ENCODE measurements at places on chromosomes 16 and 17.

DNA sequence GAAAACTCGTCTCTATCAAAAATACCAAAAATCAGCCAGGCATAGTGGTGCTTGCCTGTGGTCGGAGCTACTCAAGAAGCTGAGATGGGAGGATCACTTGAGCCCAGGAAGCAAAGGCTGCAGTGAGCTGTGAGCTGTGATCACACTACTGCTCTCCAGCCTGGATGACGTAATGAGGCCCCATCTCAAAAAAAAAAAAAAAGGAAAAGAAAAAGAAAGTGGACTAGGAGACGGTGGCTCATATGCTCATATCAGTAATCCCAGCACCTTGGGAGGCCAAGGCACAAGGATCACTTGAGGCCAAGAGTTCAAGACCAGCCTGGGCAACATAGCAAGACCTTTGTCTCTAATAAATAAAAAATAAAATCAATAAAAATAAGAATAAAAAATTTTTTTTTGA, 8.8 kb upstream of the SUMO2 start:
- peak; percentile 49 for DNase-seq

- DNase-seq = no peak
Observed at GRCh38 chr16:3623642-3624041, 12.2 kb upstream of the SLX4 start.

GRCh38 chr17:36728030-36728991, 126.9 kb downstream of the MRM1 start:
- DNase-seq = no peak

DNA sequence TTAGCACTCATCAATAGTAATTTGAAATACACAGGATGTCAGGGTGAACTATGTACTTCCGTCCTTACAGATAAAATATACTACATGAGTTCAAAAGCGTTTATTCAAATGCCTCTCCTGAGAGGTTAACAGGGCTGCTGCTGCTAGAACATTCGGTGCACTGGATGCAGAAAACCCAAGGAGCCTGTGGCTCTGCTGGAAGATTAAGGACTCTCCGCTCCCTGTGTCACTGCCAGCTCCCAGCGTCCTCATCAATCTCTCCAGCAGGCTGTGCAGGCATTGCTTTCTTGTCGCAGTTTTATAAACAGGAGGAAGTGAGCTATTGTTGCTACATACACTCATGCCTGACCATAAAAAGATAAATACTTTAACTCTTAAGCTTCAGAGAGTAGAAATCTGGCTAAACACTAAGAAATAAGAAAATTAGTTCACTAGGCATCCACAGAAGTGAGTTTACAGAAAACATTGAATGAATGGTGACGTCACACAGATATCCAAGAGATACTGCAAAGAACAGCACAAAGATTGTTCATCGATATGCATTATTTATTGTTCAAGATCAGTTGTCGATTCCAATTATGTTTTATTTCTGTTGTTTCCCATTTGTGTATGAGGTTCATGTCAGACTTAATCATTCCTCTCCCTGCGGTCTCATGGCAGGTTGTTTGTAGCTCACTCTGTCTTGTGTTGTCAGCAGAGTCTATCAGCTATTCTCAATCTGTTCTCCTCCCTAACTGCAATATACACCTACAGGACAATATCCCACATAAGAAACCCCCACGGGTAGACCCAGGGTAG, 127.9 kb upstream of the MON1B start:
- no peak for DNase-seq

- peak; percentile 65 for DNase-seq
Observed at GRCh38 chr16:51166541-51166940, 15.5 kb upstream of the SALL1 start.

GRCh38 chr16:87064731-87065445, 252.3 kb downstream of the C16orf95 start:
- no peak for DNase-seq

DNA sequence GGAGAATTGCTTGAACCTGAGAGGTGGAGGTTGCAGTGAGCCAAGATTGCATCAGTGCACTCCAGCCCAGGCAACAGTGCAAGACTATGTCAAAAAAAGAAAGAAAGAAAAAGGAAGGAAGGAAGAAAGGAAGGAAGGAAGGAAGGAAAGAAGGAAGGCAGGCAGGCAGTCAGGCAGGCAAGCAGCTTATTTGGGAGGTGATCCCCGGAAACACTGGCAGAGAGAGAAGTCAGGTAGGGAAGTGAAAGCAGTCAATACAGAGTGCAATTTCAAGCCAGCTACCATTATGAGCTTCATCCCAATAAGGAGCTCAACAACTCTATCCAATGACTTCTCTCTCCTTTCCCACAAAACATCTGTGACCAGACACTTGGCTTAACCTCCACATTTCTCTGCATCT, 83.0 kb upstream of the TBC1D3K start:
- DNase-seq = no peak

- peak; percentile 23 for DNase-seq
Observed at GRCh38 chr17:39487946-39488345, 26.7 kb downstream of the CDK12 start.

GRCh38 chr16:12896562-12896961, 4.8 kb upstream of the SHISA9 start:
- DNase-seq = peak; percentile 25

DNA sequence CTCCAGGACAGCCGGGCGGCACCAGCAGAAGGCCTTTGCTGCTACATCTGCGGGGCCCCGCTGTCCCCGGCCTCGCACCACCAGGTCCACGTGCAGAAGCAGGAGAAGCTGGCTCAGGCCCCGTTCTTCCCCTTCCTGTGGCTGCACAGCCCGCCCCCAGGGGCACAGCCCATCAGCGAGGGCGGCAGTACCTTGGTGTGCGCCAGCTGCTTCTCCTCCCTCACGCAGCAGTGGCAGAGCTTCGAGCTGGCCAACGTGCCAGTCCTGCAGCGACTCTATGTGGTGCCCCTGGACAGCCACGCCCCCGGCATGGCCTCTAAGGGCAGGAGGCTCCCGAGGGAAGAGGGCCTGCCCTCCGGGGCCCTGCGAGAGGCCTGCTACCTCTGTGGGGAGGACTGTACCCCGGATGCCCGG, 58.3 kb upstream of the CIBAR2 start:
- DNase-seq = no peak

DNA sequence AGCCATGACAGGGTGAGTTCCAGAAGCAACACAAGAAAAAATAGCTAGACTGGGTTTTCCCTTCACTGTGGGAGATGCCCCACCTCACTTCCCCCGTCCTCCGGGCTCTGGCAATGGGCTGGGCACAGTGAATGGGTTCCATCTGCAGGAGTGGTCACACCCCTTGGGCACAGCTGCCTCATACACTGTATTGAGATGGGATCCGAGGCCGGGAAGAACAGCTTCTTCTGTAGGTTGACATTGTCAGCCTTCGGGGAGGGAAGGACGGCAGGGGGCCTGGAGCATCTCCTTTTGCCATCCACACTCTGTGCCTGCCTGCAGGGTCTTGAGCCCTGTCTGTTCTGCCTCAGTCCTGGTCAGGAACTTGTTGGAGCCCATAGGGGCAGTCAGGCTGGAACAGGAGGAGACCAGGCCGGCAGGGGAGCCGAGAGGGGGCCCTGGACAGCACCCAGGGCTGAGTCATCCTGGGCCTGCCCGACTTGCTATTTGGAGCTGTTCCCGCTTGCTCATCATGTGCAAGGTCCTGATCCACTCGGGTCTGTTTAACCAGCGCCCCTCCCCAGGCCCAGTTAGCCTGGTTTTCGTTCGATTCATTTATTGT, 286.7 kb downstream of the SEC14L1 start:
- peak; percentile 82 for DNase-seq

DNA sequence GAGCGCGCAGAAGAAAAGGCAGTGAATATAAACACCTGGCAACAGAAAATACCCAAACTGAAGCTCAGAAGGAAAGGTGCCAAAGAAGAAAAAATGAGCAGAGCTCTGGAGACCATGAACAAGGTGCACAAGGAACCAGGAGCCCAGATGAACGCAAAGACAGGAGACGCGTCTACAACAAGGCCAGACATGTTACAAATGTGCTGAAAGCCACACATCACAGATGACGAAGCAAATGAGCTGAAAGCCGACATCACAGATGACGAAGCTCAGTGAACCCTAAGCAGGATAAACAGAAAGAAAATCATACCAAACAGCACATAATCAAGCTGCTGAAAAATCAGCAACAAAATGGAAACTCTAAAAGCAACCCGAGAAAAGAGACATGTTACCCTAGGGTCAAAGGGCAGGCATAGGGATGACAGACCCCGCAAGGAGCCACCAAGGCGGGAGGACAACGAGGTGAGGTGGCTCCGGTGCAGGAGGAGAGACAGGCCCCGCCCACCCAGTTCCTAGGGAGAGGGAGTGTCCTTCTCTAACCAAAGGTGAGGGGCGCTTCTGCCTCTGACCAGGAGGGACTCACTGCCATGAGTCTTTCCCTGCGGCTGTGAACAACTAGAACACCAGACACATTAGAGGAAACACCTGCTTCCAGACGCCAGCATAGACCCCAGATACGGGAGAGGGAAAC, 39.1 kb downstream of the CCDC57 start:
- no peak for DNase-seq

GRCh38 chr16:79451196-79451816, 149.2 kb downstream of the MAF start:
- DNase-seq = no peak

DNA sequence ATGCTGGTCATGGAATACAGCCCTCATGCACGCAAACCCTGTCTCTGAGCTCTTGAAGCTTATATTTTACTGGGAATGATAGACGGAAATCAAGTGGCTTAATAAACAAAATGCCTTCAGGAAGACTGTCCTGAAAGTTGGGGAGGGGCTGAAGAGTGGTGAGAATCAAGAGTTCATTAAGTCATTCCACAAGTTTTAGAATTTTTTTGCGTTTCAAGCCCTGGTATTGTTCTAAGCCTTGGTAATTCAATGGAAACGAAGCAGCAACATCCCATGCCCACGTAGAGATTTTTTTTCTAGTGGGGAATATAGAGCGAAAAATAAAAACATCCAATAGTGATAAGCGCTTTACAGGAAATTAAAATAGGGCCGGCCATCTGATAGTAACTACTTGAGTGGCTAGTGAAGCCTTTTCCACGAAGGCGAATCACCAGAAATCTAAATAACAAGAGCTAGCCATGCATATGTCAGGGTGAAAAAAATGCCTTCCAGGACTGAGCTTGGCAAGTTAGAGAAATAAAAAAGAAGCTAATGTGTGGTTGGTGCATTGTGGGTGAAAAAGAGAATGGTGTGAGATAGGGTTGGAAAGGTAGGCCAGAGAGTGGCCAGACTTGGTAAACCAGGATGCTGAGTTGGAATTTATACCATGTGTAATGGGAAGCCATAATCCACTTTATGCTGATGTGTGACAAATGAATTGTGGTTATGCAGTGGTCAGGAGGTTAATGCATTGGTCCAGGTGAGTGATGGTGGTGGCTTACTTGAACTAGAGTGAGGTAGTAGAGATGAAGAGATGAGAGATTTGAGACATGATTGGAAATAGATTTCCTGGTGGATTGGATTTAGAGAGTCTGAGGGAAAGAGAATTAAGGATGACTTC, 772 bp downstream of the PFAS start:
- DNase-seq = no peak

- DNase-seq = peak; percentile 80
Observed at GRCh38 chr17:40317345-40317873, 8.4 kb downstream of the RARA start.

GRCh38 chr17:37086334-37086733, 137.6 kb downstream of the AATF start:
- DNase-seq = no peak

DNA sequence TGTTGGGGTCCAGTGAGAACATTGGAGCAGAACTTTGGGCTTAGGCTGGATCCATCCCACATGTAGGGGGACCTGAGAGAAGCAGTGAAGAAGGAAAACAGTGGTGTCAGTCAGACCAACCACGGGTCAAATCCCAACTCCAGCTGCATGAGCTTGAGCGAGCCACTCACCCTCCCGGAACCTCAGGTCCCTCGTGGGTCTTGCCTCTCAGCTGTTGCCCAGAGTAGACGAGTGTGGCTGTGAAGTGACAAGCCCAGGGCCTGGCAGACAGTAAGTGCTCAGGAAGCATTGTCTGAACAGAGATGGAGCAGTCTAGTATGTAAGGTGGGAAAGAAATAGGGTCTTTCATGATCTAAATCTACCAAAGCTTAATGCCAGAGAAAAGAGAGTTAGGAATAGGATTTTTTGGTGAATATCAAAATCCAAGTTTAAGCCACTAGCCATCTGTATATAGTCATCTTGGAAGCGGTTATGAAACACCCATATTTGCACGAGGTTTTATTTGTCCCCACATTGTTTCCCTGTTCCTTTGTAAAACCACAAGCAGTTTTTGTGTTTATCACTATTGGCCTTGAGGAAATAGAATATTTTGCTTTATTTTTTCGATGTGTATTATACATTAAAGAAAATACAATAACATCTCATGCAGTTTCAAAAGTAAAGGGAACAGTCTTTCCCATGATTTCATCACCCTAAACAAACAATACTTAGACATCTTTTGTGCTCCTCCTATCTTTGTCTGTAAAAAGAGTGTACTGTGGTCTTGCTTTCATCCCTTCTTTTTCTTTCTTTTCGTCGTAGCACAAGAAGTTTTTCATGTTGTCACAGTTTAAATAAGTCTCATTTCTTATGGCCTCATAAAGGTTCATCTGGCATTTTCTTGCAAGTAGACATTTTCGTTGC, 112.0 kb downstream of the CLEC16A start:
- peak; percentile 47 for DNase-seq

DNA sequence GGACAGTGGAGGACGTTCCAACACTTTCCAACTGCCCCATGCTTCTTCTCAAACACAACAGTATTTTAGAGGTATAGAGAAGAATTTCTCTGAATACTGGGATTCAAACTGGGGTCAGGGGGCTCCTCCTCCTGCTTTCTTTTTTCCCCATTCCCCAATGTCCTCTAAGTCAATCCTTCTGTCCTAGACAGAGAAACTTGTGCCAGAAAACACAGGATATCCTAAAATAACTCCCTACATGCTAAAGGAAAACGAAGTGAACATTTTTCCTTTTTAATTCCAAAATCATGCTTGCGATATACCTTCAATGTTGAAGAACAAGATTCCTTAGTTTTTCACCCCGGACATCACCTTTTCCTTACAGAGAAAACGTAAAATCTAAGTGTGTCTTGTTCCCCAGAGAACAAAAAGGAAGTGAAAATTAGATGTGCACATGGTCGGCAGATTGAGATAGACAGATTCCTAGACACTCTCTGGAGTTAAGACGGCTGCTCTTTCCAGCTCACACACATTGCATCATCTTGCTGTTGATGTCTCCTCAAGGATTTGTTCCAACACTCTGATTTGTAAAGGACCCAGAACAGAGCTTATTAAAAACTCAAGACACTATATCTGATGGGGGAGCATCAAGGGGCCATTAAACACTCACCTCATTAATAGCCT, 228.2 kb downstream of the GRIN2A start:
- DNase-seq = peak; percentile 14

DNA sequence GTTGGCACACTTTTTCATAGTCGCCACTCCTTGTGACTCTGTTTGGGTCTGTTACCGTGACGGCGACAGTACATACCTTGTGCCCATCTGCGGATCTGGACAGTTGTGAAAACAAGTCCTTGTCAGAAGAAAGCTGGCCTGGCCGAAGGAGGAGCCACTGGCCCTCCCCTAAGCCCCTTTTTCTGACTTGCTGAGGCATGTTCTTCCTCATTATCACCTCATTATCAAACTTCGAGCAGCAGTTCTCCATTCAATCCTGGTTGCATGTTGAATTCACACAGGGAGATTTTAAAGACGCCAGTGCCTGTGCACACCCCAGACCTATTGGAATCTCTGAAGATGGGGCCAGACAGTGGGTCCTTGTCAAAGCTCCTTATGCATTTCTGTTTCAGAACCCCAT, 61.1 kb downstream of the CYLD start:
- DNase-seq = no peak

GRCh38 chr17:19833914-19834313, 33.8 kb downstream of the ULK2 start:
- no peak for DNase-seq

GRCh38 chr17:59483860-59484259, 81.5 kb upstream of the DHX40 start:
- DNase-seq = no peak

- peak; percentile 41 for DNase-seq
Observed at GRCh38 chr16:1614456-1615102, 2.4 kb downstream of the CRAMP1 start.

Data from fibroblast of skin of right biceps (primary cell).